ENCODE measurements at places on chromosomes 5 and 9.

- no peak for DNase-seq
Observed at GRCh38 chr9:137593176-137593575, 2.9 kb upstream of the ZMYND19 start.

GRCh38 chr9:10651012-10651411 lies 38.2 kb upstream of the PTPRD start:
- no peak for DNase-seq

DNA sequence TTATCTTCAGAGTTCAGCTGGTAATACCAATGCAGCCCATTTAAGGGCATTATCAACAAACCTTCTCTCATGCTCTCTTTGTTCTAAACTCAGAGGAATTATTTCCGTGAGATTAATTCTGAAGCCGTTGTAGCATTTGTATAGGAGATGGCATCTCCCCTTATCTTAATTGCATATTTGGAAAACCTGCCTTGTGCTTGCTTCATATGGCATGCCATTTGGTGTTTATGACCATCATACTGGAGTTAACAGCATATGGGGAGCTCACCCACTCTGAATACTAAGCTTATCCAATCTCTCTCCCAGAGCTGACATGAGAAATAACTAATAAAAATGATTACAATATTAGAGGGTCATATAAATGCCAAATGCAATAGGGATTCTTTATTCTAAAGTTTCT lies 243.2 kb downstream of the BRINP1 start:
- no peak for DNase-seq

- DNase-seq = no peak
Observed at GRCh38 chr5:41748631-41749030, 121.6 kb downstream of the OXCT1 start.

DNA sequence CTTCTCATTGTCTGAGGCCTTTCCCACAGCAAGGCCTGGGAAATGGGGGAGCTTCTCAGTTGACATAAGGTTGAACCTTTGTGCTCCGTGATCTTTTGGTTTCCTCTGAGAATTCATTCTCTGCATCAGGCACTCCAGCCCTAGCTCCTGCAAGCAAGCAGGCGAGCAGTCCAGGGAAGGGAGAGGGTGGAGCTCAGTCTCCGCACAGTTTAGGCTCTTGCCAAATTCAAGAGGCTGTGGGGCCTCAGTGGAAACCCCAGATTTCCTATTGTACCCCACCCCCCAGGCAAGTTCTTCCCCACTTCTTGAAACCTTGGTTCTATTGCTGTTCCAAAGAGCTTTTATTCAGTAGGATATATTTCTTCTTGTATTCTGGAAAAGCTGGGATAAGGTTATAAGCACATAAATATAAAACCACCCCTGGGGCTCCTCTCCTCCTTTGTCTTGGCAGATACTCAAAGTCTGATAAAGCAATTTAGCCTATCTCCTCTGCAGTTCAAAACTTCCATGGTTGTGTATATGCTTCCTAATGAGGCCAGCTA lies 147.2 kb downstream of the PDZD2 start:
- no peak for DNase-seq

DNA sequence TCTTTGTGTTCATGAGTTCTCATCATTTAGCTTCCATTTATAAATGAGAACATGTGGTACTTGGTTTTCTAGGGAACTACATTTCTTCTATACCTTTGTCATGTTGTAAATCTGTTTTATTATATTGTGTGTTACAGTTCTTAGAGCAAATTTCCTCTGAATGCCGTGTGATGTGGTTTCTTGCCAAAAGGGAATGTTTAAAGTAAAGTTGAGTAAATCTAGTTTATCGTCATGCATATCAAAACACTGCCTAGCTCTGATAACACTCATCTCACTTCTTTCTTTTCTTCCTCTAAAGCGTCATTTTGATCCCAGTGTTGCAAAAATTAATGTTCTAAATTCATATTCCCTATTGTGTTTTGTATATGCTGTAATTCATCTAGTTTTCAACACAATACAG lies 295.4 kb upstream of the HAPLN1 start:
- DNase-seq = no peak

DNA sequence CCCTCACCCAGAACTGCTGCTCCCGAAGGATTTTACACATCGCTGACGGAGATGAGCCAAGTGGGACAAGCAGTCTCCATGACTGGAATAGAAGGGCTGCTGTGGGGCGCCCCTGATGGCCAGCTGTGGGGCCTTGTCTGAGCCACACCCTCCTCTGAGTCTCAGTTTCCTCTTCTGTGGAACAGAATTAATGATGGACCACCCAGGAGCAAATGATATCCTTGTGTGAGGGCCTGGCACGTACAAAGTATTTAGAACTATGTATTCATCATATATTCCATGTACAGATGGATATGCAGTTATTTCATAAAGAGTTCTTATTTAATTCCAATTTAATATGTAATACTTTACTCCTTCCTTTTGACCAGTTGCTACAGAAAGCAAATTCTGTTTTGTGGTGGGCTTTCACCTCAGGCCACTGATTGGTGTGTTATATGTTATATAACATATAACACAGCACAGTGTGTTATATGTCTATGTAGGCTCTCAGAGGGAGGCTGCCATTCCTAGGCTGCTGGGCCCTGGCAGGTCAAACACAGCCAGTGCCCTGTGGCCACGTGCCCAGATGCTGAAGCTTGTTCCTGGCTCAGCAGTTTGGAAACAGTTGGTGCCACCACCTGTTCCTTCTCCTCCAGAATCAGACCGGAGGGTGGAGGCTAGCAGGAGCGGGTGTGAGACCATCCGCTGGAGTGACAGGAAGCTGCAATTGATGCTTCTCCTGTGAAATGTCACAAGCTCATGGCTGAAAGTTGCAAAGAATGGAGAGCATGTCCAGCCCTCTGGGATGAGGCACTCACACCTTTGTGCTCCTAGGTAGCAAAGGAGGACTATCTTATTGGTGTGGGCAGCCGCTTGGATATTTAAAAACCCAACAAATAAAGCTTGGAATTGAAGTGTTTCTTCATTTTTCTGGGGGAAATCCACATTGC lies 4.4 kb upstream of the FGD3 start:
- DNase-seq = no peak

- no peak for DNase-seq
Observed at GRCh38 chr5:56979968-56980367, 28.0 kb upstream of the MIER3 start.

Measured in GM12891 (cell line).